ENCODE measurements at places on chromosomes 5 and 9.
A peak's percentile ranks its signal among the peaks of the same experiment; 100 is the strongest.

- DNase-seq: no peak
Measured at GRCh38 chr5:1101961-1102713, 9.7 kb downstream of the SLC12A7 start.

- no peak for DNase-seq
Measured at GRCh38 chr9:134644725-134645606, 3.4 kb downstream of the COL5A1 start.

GRCh38 chr5:3994628-3995027 lies 399.0 kb downstream of the IRX1 start:
- no peak for DNase-seq

DNA sequence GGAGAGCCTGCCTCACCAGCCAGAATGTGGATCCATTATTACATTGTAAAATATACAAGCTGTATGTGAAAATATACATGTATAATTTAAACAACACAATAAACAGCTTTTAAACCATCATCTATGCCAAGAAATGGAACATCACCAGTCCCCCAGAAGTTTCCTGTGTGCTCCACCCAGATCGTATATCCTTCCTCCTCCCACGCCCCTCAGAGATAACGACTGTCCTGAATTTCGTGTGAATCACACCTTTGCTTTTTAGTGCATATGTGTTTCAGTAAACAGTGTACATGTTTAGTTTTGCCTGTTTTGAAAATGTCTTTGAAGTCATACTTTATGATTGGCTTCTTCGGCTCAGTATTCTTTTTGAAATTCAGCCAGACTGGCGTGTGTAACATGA lies 134.6 kb upstream of the MYO10 start:
- no peak for DNase-seq

DNA sequence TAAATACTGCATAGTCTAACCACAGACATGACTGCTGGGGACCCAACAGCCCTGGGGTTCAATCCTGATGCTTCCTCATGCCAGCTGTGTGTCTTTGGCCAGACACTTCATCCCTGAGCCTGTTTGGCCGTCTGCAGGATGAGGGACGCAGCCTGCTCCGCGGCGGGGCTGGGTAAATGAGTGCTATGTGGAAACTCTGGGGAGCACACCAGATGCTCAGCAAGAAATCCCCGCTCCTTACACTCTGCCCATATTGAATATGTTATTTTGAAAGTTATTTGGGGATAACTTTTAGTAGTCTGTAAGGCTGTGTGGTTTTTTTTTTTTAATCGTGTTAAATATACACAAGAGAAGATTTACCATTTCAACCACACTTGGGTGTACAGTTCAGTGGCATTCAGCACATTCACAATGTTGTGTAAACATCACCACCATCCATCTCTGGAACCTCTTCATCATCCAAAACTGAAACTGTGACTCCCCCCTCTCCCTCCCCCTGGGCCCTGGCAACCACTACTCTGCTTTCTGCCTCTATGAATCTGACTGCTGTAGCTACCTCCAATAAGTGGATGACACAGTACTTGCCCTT lies 42.7 kb downstream of the SH3PXD2B start:
- no peak for DNase-seq

GRCh38 chr5:107302441-107302840 lies 368.3 kb downstream of the EFNA5 start:
- no peak for DNase-seq

DNA sequence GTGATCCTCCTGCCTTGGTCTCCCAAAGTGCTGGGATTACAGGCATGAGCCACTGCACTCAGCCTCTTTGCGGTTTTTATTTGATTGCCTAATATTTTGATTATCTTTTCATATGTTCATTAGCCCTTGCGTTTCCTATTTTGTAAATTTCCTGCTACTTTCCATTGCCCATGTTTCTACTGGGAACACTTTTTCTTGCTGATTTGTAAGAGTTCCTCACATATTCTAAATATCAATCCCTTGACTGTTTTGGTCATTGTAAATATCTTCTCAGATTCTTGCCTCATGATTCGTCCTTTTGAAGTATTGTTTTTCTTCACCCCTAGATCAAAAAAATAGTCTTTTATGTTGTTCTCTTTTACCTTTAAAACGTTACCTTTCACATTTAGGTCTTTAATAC lies 37.9 kb upstream of the TTC1 start:
- DNase-seq: no peak

GRCh38 chr9:112665347-112665746 lies 52.6 kb downstream of the INIP start:
- peak; percentile 11 for DNase-seq

DNA sequence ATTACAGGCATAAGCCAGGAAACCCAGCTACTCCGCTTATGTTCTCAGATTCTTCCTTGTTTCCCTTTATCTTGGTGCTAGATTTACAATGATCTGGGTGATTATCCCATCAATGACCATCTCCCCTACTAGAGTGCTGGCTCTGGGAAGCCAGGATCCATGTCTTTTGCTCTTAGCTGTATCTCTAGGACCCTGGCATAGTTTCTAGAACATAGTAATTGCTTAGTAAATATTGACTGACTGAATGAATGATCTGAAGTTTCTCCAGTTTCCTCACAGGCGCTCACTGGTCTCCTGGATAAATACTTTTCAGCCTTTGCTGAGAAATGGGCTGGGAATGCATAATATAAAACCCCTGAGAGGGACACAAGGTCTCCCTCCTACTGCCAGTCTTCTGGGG lies 60.0 kb upstream of the KLF9 start:
- DNase-seq: no peak

- no peak for DNase-seq
Measured at GRCh38 chr9:24044576-24044975, 218.5 kb upstream of the ELAVL2 start.

GRCh38 chr9:14730461-14730898 lies 7.9 kb upstream of the CER1 start:
- DNase-seq: no peak

DNA sequence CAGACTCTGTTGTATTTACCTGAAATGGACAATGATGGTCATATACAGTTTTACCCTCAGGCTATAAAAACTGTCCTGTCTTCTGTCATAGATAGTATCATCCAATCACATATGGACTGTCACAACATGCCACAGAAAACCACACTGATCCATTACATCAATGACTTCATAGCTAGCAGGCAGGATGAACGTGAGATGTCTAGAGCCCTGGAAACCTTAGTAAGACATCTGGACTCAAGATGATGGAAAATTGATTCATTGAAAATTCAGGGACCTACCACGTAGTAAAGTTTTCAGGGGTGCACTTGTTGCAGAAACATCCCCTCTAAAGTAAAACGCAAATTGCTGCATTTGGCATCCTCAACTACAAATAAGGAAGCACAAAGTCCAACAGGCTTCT lies 284.4 kb upstream of the RGMB start:
- no peak for DNase-seq

DNA sequence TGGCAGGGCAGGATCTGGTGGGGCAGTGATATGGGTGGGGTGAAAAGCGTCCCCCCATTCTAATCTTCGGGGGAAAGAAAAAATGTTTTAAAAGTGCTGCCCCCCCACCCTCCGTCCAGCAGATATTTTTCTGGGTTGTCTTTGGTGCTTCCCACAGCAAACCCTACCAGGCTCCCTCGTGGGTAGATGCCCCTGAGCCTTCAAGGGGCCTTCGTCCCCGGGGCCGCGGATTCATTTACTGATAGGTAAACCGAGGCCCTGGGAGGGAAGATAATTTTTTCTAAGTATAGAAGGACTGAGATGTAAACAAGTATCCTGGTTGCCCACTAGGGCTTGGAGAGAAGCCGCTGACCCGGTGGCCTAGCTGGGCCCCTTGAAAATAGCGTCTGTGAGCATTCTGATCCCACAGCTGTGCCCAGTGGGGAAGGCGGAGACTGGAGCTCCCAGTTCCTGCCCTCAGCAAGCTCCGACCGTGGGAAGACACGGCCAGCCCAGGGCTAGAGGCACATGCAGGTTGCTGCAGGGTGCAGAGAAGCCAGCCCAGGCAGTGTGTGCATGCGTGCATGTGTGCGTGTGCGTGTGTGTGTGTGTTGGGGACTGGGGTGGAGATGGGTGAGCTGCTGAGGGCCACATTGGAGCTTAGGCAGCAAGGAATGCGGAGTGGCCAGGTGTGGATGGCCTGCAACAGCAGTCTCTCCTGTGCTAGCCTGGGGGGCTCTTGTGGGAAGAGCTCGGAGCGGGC lies 6.0 kb upstream of the RXRA start:
- DNase-seq: no peak

- no peak for DNase-seq
Measured at GRCh38 chr5:64505769-64506566, at the start of gene RGS7BP. Gene RGS7BP (plus strand): TSS chr5:64506015. CDS start chr5:64506625, 610 bp downstream.

- DNase-seq: no peak
Measured at GRCh38 chr5:151023651-151024050, 3.3 kb downstream of the GPX3 start.

- DNase-seq: no peak
Measured at GRCh38 chr9:111762556-111762955, 32.2 kb downstream of the SHOC1 start.

DNA sequence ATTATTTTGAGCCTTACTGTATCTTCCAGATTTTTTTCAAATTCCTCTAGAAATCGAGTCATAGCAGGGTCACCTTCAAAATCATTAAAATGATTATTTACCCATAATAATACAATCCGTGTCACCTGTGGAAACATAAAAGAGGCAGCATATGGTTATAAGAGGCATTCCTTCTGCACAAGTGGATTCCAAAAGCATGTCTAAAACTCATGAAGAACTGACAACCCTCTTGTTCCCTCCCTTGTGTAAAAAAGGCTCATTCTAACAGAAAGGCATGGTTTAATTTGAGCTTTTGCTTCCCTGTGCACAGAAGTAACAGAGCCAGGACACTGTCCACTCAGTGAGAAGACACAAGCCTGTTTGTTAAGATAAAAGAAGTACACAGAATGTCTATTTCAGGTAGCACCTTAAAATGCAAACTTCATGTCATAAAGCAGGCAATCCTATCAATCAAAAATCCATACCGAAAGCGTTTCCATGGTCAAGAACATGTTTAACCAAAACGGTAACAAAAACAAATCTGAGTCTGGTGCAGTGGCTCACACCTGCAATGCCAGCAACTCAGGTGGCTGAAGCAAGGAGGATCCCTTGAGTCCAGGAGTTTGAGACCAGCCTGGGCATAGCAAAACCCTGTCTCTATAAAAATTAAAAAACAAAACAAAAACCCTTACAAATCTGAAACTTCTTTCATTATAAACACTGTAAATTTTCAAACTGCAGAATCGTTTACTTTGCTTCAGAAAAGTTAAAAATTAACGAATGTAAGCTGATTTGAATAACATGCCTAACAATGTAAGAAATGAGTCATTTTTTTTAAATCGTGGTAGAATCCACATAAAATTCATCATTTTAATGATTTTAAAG lies 139.3 kb downstream of the RAPGEF6 start:
- DNase-seq: no peak

DNA sequence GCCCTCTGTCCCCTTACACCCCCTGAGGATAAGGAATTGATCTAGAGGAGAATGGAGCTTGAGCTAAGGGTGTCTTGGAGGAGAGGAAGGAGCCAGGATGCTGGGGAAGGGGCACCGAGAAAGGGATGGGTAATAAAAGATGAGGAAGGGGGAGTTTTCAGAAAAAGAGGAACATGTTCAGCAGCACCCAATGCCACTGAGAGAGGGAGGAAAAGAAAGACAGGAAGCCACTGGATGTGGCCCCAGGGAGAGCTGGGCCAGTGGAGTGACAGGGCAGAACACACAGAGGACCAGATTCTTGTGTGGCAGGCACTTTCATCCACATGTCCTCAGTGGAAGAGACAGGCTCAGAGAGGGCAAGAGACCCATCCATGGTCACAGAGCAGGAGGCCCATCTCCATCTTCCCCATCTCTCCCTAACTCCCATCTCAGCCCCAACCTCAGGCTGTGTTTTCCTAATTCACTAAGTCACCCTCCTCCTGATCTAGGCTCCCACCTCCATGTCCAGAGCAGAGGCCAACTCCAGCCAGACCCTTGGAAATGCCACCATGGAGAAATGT lies 7.2 kb downstream of the PFN3 start:
- DNase-seq: no peak

DNA sequence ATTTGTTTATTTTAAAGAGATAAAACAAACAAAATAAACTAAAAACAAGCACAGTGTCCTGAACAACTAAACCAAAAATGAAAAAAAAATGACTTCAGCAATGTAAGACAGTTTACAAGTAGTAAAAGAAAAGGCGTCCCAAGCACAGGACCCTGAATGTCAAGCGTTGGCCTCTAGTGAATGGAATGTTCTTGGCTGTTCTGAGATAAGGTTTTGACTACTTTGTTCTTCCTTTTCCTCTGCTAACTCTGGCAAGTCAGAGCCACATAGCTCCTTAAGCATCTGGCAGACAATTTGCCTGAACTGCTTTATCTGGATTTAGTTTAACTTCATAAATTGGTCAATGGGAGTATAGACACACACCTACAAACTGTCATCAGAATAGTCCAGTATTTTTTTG lies 655.2 kb downstream of the ANXA1 start:
- no peak for DNase-seq

GRCh38 chr9:114908805-114909448 lies 21.5 kb downstream of the TNFSF8 start:
- no peak for DNase-seq

DNA sequence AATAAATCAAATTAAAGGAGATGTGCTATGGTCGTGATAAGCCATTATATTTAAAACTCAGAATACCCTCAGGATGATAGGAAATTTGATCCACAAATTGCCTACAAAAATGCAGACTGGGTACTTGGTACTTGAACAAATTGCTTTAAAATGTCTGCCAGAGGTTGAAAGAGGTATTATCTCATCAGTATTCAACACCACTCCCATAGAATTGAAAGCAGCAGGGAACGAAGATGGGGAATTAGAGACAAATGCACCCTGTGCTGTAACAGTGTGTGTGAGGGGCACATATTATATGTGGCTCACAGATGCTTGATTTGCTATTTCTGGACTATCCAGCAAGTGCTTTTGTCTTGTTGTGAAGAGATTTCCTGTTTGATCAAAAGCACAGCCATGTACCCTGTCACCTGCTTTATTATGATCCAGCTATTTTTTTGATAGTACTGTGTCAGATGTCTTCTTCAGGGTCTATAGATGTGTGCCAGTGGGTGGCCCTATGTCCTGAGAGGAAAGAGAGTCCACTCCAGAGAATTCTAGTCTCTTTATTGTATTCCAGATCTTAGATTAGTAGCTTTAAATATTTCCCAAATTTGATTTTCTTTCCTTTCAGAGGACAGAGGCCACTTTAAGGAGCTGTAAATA lies 120.1 kb downstream of the XRCC4 start:
- DNase-seq: no peak

DNA sequence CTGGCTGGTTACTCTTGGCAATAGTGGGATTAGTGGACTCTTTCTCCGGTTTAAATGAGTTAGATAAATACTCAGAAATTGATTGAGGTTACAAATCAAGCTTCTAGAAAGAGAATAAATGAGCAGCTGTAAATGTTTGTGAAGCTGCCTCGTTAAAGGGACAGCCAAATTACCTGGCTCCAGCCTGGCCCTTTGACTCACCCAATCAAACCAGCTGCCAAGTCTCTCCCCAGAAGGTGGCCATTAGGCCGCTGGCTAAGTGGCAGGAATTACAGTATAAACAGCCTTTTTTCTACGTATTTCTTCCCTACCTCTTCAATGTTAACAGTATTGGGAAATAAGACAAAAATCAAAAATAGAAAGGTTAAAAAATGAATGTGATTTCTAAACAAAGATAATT lies 46.0 kb upstream of the SRFBP1 start:
- no peak for DNase-seq

GRCh38 chr9:28320616-28321015 lies 747.3 kb upstream of the C9orf72 start:
- DNase-seq: no peak

- DNase-seq: no peak
Measured at GRCh38 chr5:59097116-59097515, 514.2 kb downstream of the RAB3C start.

- DNase-seq: no peak
Measured at GRCh38 chr5:82351754-82352145, 73.6 kb upstream of the RPS23 start.

Data from HS-27A (cell line).